ENCODE measurements at places on chromosomes 5 and 9.

GRCh38 chr9:78031444-78031892 lies at the start of gene GNAQ:
Gene GNAQ (minus strand): TSS chr9:78031811. CDS start chr9:78031235, 576 bp downstream.
- DNase-seq: no peak

GRCh38 chr5:138659121-138659520 lies 83.9 kb upstream of the HSPA9 start:
- no peak for DNase-seq

DNA sequence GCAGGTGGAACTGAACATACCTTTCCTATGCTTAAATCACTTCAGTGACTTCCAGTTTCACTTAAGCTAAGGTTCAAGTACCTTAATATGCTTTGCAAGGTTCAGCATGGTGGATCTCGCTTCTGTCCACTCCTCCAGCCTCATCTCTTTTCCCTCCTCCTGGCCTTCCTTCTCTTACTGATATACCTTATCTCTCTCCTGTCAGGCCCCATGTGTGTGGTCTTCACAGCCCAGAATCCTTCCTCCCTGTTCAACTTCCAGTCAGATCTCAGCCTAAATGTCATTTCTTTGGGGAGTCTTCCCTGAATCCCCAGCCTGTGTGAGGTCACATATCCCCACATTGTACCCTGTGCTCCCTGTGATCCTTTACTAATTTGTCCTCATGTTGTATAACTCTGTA lies 87.7 kb downstream of the ANGPTL2 start:
- DNase-seq: no peak

- no peak for DNase-seq
Observed at GRCh38 chr9:111178331-111179055, 140.2 kb upstream of the LPAR1 start.

DNA sequence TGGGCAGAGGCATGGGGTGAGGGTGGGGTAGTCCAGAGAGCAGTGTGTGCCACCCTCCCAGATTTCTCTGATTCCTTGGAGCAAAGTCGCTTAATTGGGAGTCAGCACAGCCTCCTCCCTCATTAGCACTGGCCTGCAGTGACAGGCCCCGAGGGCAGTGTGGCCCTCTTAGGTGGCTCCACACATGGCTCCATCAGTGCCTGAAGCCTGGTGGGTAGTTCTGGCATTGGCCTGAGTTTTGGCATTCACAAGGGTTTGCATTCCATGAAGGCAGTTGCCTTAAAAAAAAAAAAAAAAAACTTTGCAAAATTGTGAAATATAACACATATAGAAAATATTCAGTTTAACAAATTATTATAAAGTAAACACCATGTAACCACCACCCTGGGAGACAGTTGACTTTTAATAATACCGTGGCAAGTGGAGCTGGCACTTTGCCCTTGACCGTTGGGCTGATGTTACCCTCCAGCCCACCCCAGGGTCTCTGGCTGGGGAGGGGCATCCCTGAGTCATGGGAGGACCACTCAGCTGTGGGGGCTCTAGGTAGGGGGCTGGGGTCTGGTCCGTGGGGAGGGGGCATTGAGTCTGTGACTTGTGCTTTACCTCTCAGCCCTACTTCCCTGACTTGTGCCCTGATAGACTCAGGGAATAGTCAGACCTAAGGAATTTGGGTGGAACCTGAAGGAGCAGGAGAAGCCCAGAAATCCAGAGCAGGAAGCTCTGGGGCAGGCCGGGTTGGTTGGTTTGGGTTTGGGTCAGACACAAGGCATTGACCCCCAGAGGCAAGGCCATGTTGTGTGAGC lies 51.3 kb upstream of the PITX1 start:
- DNase-seq: no peak

DNA sequence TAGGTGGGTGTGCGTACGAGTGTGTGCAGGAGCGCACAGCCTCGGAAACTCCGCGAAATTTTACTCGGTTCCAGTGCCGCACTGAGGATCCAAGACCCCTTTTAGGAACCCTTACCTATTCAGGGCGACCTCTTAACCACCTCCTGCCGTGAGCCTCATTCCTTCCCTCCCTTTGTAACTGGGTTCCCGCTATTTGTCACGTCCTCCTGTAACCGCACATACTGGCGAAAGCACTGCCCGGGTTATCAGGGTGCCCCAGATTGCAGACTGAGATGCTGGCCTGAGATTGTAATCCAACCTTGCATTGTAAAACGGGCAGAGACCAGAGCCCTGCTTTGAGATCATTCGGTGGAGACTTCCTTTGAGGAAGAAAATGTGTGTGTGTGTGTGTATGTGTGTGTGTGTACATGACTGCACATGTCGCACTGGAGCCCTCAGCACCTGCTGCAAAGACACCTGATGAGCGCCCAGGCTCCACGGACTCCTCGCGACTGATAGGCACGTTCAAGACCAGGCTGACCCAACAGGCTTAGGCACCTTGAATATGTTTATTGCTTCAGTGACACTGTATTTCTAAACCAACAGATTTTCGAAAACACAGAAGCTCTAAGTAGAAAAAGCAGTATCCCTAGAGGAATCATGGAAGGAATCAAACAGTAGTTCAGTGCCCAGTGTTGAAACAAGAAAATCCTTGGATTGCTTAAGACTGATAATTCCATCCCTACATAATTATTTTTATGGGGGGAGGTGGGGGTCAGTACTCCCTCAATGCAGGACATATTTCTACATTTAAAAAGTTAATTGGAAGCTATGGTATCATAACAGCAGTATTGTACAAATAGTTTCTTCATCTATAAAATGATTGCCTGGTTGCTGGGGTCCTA lies 86.5 kb upstream of the TNFAIP8 start:
- peak; percentile 49 for DNase-seq

- no peak for DNase-seq
Observed at GRCh38 chr9:85420750-85421149, 321.0 kb downstream of the AGTPBP1 start.

- DNase-seq: no peak
Observed at GRCh38 chr5:163548649-163549048, 43.2 kb downstream of the MAT2B start.

- DNase-seq: no peak
Observed at GRCh38 chr5:80697100-80697499, 42.3 kb upstream of the DHFR start.

DNA sequence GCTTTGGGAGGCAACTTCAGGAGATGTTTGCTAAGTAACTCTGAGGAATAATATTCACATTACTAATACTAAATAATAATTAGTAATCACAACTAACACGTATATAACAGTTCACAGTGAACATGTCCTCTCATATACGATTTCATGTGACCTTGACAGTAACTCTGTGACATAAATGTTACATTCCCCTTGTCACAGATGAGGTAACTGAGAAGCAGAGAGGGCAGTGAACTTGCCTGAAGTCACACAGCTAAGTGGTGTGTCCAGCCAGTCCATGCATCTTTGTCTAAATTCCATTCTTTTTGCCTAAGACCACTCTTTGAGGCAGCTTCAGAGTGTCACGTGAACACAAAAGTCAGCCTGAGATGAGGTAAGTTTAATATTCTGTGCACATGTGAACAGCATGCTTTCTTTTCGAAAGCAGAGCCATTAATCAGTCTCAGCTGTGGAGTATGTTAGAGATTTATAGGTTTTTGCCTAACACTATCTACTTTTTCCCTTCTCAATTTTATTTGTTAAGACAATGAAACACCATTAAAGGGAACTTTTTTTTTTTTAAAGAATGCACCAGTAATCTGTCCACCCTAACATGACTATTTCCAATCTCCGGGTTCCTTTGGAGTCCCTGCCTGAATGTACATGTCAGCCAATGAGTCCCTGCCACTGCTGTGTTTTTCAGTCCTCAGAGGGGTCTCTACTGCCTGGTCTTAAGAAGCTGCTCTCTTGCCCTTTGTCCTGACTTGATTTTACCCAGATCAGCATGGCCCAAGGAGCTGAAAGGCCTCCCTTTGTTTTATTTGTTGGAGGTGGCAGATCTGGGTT lies 43.5 kb downstream of the SH3PXD2B start:
- no peak for DNase-seq

- no peak for DNase-seq
Observed at GRCh38 chr5:137192293-137192743, 306.8 kb downstream of the SPOCK1 start.

DNA sequence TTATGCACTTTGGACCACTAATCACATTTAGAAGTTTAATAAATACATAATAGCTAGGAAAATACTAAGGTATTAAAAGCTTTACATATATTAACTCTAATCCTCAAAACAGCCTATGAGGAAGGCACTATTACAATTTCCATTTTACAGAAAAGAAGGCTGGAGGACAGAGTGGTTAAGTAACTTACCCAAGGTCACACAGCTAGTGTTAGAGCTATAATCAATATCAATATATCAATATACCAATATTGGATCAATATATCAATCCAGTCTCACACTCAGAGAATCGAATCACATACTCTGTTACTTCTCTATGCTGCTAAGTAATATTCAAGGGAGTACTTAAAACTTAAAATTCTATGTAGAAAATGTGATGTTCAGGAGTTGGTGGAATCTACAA lies 45.2 kb downstream of the MEF2C start:
- DNase-seq: no peak

GRCh38 chr9:17744786-17745185 lies 165.9 kb downstream of the SH3GL2 start:
- no peak for DNase-seq

GRCh38 chr5:108024986-108025385 lies 354.2 kb upstream of the EFNA5 start:
- DNase-seq: no peak

GRCh38 chr5:6496636-6497035 lies 48.0 kb downstream of the UBE2QL1 start:
- no peak for DNase-seq

- no peak for DNase-seq
Observed at GRCh38 chr5:102737805-102738469, 17.2 kb upstream of the PAM start.

- DNase-seq: no peak
Observed at GRCh38 chr5:87195616-87196015, 72.1 kb upstream of the RASA1 start.

GRCh38 chr5:90930756-90931431 lies 372.3 kb downstream of the ADGRV1 start:
- no peak for DNase-seq

DNA sequence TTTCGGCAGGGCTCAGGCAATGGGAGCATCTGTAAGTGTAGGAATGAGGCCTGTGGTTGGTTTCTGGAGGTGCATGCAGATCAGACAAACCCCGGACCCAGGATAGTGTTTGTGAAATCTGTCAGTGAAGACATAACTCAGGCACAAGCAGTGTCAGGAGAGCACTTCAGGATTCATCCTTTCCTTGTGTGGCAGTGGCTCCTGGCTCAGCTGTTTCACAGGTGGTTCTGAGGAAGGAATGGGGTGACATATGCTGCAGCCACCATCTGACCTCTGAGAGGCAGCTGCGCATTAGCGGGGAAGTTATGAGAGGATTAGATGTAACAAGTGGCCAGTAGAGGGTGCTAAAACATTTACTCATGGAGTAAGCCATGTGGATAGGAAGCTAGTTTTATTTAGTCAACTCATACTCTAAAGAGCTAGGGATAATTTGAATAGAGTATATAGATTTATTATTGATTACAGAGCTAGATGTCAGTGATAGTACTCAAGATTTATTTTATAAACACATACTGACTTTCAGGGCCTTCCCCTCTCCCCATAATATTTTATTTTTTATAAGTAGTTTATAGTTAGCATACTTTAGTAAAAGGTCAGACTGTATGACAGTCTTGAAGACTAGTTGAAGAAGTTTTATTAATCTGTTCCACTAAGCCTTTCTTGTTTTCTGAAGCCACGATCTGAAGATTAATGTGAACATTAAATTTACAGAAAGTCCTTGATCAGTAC lies 28.4 kb downstream of the NNT start:
- DNase-seq: no peak

DNA sequence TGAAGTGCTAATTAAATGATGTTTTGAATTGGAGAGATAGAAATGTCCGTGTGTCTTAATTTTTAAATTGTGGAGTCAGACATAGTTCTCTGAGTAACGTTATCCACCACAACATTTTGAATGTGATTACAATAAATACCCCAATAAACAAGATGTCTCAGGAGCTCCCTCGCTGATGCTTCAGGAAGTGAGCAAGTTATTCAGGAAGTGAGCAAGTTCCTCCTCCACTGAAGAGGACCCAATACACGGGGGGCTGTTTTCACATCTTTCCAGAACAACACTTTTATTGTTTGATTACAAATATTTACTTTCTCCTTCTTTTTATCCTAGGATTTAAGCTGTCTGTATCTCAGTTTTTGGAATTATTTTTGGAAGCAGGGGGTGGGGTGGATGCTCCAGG lies 363.8 kb downstream of the LRRC70 start:
- no peak for DNase-seq

DNA sequence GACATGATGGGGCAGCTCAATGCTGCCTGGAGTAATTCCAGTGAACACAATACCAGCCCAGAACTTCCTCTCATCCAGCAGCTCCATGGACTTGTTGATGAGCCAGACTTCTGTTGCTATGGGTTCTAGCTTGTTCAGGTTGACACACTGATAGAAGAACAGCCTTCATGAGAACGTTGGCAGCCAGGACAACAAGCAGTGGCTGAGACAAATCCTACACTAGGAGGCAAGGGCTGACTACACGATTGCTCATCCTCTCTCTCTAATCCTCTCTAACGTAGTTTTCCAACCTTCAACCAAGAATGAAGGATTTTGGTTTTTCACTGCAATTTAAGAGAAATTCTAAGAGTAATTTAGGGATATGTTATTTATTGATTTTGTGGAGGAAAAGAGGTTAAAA lies 67.8 kb downstream of the NIPSNAP3B start:
- no peak for DNase-seq

GRCh38 chr9:14063756-14064155 lies 250.2 kb downstream of the NFIB start:
- DNase-seq: no peak

DNA sequence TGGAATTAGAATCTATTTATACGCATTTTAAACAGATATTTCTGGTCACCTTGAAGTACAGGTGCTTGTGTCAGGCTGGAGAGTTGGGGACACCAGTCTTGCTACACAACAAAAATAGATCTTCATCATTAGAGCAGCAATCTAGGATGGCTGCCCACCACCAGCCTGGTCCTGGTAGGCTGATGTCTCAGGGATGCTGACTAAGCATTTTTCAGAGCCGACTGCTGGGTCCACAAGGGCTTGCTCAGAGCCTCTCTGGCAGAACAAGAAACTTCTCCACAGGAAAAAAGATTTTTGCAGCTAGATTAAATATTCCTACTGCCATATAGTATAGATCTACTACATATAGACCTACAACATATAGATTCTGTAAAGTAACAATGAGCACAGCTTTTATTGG lies 12.0 kb upstream of the FAM81B start:
- DNase-seq: no peak

GRCh38 chr5:172114875-172115422 lies 73.1 kb downstream of the STK10 start:
- peak; percentile 80 for DNase-seq

- DNase-seq: no peak
Observed at GRCh38 chr9:135605238-135605781, 34.0 kb downstream of the GLT6D1 start.

DNA sequence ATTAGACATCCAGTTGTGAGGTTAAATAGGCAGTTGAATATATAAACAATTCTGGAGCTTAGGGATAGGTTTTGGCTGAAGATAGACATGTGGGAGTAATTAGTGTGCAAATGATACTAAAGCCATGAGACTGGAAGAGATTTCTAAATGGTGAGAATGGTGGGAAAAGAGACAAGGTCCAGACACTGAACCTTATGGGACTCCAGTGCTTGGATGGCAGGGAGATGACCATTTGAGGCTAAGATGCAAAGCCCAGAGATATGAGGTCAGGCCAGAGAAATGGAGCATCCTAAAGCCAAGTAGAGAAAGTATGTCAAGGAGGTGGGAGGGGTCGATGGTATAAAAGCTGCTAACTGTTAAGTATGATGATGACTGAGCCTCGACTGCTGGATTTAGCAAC lies 115.6 kb downstream of the SEMA5A start:
- no peak for DNase-seq

- no peak for DNase-seq
Observed at GRCh38 chr5:173538654-173539053, 77.8 kb downstream of the BOD1 start.

- no peak for DNase-seq
Observed at GRCh38 chr9:108756746-108757490, 98.9 kb downstream of the ACTL7B start.

Data from activated CD4-positive, alpha-beta T cell treated with anti-CD3 and anti-CD28 coated beads for 4 hours (primary cell).